ENCODE measurements at places on chromosomes 13 and 19.

DNA sequence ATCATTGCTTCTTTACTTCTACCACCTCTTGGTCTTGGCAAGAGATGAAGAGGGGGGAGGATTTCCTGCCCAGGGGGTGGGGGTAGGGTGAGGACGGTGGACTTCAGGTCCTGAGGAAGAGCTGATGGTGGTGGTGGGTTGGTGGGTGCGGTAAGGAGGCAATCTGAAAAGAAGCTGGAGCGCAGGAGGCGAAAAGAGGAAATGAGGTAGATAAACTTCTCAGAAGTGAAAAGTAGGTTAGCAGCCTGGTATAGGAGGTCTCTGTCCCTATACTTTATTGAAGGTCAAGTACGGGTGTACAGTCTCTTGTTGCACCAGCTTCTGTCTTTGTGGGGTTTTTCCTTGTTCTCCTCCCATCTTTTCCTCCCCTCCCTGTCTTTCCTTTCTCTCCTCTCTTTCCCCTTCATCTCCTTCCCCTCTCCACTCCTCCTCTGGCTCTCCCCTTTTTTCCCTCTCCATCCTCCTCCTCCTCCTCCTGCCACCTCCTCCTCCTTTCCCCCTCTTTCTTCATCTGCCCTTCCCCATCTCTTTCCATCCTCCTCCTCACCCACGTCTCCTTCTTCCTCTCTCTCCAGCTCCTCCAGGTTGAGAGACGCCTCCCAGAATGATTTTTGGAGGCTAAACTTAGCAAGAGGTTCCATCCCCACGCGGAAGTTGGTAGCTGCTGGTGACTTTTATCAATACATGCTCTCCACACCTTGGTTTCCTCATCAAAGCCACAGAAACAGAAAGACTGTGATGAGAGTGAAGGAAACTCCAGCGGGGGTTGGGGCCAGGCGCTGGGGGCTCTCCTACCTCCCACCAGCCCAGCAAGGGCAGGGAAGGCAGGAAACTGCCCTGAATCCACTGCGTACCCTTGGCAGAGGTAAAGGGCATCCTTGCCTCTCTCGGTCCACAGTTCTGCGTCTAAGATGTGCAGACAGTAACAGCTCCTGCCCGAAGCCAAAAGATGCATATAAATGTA is 15.3 kb downstream of the TNFSF14 start:
- no peak for DNase-seq

DNA sequence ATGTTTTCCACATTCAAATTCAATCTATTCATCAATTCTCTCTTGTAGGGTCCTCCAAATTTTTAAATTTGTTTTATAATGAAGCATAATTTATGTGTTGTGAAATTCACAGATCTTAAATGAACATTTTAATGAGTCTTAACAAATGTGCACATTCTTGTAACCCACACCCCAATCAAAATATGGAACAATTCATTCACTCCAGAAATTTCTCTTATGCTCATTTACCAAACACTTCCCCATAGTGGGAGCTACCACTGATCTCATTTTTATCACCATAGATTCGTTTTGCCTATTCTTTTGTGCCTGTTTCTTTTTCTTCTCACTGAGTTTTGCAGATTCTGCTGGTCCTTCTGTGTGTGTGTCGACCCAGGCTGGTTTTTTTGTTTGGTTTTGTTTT is 664.1 kb downstream of the EFNB2 start:
- DNase-seq = no peak

GRCh38 chr19:13951799-13952153 is 533 bp upstream of the DCAF15 start:
- no peak for DNase-seq

DNA sequence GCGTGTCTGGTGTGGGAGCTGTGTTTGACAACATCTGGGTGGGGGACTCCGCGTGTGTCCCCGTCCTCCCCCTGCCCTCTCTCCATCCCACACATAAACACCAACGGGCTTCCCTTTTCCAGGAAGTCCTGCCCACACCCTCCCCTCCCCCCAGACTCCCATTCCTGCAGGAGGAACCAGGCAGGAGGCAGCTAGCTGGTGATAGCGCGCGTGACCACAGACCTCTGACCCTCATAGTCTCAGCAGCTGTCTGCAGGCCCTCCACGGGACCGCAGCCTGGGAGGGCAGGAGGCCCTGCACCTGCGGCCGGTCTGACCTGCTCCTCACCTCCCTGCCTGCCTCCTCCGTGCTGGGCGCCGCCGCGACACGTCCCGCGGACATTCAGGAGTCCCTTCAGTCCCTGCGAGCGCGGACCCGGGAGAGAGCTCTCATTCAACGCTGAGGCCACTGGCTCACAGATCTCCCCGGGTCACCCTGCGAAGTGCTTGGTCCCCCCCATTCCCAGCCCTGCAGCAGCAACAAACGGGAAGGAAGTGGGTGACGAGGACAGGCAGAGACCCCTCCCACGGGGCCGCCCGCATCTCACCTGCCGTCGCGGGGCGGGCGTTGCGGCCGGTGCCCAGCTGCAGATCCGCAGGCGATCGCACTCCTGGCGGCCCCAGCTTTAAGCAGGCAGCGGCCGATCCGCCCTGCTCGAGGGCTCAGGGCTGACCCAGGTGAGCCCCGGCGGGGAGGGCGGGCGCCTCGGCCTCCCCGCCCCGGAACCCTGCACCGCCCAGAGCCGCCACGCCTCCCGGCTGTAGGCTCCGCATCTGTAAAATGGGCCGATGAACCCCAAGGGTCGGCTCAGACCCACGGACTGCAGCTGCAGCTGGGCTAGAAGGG is 1.1 kb upstream of the ACP5 start:
- DNase-seq = peak; percentile 4

DNA sequence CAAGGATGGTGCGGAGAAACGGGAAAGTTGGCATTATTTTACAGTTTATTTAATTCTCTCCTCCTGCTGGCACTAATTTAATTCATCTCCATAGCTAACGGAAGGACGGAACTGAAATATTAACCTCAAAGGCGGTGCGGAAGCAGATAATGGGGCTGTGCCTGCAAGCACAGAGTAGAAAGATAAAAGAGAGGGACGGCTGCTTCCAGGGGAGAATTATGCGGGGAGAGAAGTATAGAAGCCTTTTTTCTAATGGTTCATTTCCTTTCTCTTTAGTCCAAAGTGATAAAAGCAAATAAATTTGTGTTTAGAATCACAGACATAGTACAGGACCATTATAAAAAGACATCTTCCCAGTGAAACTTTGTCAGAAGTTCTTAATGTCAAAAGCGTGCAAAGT is 34.5 kb upstream of the UQCRFS1 start:
- DNase-seq = no peak

DNA sequence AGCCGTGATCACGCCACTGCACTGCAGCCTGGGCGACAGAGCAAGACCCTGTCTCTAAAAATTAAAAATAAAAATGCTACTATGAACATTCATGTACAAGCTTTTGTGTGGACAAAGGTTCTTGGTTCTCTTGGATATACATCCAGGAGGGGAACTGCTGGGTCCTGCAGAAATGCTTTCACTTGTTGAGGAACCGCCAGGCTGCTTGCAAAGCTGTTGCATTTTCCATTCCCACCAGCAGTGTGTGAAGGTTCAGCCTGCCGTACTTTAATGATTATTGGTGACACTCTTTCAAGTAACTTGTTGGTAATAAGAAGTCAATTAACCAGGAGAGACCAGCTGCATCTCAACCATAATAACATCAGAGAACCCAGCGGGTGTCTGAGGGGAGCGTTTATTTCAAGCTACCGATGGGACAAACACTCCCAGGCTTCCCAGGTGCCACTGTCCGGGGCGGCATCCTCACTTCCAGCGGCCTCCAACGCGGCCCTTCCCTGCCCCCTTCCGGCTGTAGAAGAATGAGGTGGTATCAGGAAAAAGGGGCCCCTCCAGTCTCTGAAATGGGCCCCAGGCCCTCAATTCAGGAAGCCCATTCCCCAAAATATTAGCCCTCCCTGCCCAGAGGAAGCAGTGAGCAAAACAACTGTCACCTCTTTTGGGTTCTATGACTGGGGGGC is 15.2 kb upstream of the PPP1R12C start:
- DNase-seq = no peak

DNA sequence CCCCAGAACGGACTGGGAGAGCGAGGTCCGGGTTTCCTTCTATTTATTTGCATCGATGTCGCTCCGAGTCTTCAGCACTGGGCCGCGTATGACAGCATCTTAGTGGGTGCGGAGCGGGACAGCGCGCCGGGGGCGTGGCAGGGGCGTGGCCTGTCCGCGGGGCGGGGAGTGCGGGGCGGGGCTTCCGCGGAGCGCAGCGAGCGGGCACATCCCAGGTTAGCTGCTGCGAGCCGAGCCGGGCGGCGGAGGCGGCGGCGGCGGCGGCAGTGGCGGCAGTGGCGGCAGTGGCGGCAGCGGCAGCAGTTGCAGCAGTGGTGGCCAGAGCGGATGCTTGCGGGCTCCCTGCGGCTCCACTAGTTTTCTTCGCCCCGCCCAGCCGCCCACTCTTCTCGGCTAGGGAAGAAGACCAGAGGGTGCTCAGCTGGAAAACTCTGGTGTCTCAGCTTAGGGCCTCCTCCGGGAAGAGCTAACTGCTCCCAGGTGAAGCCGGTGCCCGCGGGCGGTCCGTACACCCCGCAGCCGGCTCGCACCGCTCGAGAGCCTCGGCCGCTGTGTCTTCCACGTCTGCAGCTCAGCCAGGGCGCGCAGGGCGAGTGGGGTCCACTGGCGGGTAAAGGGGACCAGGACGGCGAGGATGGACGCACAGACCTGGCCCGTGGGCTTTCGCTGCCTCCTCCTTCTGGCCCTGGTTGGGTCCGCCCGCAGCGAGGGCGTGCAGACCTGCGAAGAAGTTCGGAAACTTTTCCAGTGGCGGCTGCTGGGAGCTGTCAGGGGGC is at the start of gene GPC5:
GPC5 (plus strand) TSS at position 209 of the 776 bp plus-strand sequence.
- DNase-seq = peak; percentile 52

DNA sequence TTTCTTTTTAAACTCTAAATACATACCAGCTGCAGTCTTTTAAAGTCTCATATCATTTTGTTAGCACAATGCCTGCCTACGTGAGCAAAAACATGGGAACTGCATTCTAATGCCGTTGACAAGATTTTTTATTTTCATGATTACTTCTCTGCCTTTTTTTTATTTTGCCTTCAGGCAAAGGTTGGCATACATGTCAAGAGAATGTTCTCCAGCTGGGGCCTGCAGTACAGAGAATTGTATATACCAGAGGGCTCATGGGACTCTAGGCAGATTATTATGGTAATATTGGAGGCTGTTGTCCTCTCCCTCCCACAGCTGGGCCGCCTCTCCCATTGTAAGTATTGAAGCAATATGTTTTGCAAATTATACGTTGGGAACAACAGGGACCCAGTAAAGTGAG is 53.9 kb upstream of the OBI1 start:
- no peak for DNase-seq

- no peak for DNase-seq
Measured at GRCh38 chr13:27562457-27562856, 57.9 kb downstream of the LNX2 start.

- peak; percentile 98 for DNase-seq
Measured at GRCh38 chr13:75633285-75633684, 2.8 kb upstream of the LMO7 start.

DNA sequence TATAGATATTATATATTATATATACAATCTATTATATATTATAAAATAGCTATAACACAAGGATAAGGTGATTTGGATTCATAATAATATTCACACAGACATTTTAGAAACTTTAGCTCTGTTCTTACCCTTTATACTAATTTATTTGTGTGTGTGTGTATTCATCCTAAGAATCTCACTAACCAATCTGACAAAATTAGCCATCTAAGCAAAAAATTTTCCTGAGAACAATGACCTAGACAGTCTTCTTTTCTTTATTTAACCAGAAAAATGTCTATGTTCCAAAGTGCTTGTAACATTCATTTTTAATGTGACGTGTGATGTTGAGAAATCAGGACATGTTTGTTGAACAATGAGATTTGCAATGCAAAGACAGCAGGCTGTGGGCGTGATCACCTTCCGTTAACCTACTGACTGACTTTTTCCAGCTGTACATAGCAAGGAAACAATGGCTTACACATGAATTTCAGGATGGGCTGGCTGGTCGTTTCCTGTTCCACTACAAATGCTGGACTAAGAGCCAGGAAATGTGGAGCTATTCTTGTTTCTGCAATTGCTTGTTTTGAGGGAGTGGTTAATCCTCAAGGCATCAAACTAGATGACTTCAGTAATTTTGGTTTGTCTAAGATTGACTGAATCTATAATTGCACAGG is 634.6 kb upstream of the ARGLU1 start:
- DNase-seq = no peak

DNA sequence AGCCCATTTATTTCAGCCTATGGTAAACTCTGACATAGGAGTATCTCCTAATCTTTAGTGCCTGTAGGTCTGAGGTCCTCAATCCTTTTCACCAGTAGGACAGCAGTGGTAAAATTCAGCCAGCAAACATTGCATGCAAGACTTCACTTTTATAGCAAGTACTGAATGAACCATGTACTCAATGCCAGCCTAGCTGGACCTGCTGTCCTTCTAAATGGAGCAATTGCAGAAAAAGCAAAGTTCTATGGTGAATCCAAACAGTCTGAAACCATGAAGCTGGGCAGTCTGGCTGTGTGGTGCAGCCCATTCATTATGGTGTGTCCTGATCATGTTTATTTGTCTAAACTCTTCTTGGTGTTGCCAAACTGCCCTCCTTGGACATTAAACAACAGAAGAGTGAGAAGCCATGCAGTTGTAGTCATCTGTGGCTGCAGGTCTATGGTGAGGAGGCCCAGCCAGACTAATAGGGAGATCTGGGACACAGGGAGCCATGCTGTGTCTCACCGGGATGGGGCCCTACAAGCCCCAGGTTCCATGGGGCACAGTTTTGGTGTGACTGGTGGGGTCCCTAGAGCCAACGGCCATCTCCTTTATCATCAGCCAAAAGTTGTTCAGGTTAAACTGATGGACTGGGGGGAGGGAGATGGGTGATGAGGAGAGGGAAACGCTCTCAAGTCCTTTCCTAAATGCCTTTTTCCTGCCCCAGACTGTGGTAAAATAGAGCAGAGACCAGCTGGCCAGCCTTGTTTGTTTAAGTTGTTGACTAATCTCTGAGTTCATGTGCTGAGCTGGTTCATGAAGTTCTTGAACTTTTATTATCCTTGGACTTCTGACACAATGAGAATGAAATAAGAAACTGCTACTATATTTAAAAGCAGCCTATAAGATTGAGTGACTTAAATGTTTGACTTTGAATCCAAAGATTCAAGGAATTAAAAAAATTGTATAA is 20.6 kb upstream of the TNFSF11 start:
- DNase-seq = no peak

GRCh38 chr13:72643311-72643989 is 84.0 kb downstream of the MZT1 start:
- peak; percentile 30 for DNase-seq

GRCh38 chr13:26377038-26377437 is 123.1 kb downstream of the CDK8 start:
- peak; percentile 4 for DNase-seq

GRCh38 chr13:108409730-108410129 is 140.2 kb downstream of the TNFSF13B start:
- no peak for DNase-seq

GRCh38 chr13:32751340-32751739 is 165.1 kb downstream of the PDS5B start:
- no peak for DNase-seq

DNA sequence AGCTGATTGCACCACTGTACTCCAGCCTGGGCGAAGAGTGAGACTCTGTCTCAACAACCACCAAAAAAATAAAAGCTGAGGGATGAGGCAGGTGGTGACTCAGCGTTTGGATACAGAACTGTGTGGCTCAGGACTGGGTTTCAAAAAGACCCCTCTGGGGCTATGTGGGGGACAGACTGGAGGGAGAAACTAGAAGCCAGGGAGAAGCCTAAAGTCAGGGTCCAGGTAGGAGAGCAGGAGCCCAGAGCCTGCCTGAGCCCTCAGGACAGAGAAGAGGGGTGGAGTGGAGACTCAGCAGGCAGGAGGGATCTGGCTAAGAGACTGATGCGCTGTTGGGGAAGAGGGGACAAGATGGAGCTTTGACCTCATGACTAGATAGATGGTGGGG is 1.8 kb upstream of the CD37 start:
- DNase-seq = peak; percentile 12
